ENCODE measurements at places on chromosomes 7 and 10.
A peak's percentile ranks its signal among the peaks of the same experiment; 100 is the strongest.

DNA sequence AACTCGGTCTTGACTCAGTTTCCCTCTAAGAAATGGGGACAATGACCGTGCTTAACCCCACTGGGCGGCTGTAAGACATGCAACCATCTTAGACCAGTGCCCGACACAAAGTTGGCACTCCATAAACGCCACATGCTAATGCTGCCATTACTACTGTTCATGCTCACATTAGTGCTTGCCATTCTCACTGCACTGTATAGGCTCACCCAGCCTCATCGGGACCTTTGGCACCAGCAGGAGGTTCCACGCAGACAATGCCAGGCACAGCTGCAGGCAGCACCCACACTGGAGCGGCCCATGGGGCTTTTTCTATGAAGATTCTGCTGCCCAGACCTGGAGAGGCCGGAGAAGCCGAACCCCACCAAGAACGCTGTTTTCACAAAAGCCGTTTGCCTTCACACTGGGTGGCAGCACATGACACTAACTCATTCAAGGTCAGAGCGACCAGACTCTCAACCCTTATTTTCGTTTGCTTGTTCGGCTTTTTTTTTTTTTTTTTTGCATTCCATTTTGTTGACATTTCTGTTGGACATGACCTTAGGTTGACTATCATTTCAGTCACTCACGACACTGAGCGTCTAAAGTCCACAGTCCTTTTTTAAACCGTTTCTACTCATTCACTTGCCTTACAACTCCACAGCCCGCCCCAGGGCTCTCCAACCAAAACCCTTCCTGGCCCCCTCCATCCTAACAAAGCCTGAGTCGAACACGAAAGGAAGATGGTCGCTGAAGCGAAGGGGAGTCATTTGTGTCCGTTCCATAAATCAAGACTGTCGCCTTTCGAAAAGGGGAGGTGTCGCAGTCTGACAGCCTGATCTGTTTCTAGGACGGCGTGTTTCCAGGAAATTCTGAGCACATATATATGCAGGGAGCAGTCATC lies 124.4 kb upstream of the RNF32 start:
- DNase-seq, result peak; percentile 28

GRCh38 chr7:117836-118614 lies 74.3 kb upstream of the FAM20C start:
- no peak for DNase-seq

GRCh38 chr10:65559369-65559768 lies 1366.5 kb upstream of the LRRTM3 start:
- DNase-seq, result no peak

DNA sequence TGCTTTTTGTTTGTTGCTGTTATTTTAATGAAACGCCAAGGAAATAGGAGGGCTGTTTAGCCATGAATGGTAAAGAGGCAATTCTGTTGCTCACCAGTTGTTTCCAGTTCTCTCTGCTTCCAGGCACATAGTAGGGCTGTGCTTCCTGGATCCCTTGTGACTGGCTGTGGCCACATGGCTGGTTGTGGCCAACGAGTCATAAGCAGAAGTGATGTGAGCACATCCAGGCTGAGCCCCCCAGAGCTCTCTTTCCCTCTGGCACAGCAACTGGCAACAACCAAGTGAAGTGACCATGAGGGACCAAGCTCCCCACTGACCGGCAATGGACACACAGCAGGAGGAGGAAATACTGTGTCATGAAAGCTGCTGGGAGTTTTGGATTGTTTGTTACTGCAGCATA lies 10.3 kb downstream of the GRID1 start:
- no peak for DNase-seq

GRCh38 chr10:78207216-78207615 lies 173.6 kb downstream of the RPS24 start:
- DNase-seq, result no peak

DNA sequence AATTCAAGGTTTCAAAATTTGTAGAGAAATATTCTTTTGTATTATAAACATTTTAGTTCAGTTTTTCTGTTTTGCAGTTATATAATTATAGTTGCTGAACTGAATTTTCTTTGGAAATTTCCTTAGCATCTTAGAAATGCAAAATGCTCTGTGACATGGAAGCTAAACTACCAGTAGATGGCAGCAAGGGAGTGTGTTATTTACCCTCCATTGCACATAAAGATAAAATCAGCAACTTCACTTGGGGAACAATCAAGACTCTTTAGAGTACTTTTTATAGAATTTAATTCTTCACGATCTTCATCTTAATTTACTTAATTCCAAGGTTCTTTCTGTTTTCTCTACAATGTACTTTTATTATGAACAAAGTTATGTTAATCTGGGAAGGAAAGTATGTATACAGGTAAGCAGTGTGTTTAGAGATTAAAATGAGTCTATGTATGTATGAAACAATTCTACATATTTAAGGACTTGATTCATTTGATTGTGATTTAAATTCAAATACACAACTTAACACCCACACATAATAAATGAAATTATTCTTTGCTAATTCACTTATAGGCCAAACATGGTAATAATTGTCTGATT lies 404.2 kb downstream of the THSD7A start:
- no peak for DNase-seq

DNA sequence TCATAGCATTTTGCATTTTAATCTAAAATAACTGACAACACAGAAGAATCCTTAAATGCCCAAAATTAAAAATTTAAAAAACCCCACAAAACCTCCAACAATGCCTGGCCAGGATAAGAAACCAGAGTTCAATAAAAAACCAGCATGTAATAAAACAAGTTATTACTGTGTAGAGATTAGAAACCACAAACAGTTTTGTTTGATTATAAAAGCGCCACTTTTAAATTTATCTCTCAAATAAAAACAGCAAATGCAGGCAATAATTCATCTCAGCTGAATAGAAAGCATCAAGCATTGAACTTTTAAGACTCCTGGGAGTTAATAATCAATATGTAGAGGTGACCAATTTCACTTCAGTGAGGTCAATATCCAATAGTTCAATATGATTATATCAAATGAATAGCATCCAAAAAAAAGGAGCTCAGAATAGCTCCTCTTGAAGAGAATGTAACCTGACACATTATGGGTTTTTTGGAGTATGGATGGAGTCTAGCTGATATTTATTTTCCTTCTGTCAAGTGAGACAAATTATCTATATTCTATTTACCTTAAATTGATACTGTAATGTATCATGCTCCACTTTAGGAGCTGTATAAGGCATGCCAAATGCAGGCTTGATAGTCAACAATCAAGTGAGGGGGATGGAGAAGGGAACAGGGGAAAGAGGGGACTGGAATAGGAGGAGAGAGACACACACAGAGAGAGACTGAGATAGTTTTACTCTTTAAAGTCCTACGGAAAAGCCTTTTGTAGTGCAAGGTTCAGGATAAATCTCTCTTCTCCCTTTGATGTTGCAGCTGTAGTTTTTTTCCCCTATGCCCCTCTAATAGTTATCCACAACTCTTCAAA lies 130.9 kb downstream of the RSU1 start:
- DNase-seq, result no peak

GRCh38 chr7:1973321-1974251 lies 259.2 kb downstream of the MAD1L1 start:
- DNase-seq, result peak; percentile 58

DNA sequence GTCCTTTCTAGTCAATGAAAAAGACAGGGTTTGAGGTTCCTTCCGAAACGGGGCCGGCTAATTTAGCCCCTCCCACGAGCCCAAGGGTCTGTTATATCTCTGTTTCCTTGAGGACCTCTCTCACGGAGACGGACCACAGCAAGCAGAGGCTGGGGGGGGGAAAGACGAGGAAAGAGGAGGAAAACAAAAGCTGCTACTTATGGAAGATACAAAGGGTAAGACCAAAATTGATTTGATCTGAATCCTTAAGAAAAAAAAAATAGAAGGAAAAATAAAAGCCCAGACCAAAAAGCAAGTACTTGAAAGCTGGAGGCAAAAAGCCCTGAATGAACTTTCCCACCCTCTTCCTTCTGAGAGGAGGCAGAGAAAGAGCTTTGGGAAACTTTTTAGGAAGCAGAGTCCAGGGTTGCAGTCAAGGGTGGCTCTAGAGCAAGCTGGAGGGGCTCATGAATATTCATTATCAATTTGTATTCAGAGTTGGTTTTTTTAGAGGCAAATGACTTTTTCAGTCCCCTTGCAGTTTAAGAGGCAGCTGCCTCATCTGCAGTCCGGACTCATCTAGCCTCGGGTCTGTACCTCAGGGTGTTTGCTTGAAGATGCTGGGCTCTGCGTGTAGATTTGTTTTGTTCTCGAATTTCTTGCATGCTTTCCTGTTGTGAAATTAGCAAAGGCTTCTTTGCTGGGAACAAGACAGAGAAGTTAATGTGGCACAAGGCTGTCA lies at the start of gene ENTPD1:
Gene ENTPD1 (plus strand): TSS at position 123 of the 721 bp plus-strand sequence. CDS start 77 bp downstream, at position 200.
- DNase-seq, result no peak

DNA sequence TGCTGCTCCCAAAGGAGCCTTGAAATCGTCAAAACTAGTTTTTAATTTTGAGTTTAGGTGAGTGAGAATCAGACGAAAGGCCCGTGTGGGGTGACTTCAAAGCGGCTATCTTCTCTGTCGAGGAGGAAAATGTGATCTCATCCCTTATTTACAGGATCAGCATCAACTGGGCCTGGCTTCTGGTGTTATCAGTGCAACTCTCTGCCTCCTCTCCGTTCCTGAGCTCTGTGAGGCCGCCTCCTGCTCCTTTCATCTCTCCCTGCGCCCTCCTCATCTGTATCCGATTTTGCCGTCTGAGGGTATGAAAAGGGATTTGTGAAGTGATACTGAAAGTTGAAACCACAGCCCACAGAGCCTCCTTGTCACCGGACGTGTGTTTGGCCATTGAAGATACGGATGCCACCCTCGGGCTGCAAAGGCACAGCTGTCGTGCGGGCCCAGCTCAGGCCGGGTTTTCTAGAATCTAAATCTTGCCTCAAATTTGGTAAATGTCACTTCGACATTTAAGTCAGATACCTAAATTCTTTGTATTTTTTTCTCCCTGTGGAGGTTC lies 408.7 kb upstream of the ADARB2 start:
- DNase-seq, result no peak

DNA sequence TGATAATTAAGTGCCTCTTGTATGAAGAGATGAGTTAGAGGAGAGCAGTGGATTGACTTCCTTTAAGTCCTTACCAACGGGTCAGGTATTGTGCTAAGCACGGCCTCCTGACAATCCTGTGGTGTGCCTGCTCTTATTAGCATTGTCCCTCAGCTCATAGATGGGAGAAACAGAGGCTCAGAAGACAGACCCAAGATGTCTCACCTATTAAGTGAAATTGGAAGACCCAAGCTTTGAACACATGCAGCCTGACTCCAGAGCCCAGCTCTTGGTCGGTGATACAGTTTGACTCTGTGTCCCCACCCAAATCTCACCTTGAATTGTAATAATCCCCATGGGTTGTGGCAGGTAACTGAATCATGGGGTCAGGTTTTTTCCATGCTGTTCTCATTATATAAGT lies 53.8 kb downstream of the CCDC3 start:
- DNase-seq, result no peak
